ENCODE measurements at places on chromosomes 4 and X.

GRCh38 chr4:41887821-41888686 lies 47.2 kb upstream of the TMEM33 start:
- peak; percentile 81 for DNase-seq

DNA sequence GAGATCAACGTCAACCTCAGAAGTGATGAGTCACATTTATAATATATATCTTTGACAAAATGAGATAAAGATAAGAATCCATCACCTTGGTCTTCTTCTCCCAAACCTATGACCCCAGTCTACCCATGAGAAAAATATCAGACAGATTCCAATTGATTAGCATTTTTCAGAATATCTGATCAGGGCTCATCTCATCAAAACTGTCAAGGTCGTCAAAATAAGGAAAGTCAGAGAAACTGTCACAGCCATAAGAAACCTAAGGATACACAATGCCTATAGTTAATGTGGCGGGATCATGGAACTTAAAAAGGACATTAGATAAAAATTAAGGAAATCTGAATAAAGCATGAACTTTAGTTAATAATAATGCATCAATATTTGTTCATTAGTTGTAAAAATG lies 374.1 kb downstream of the FAT4 start:
- no peak for DNase-seq

DNA sequence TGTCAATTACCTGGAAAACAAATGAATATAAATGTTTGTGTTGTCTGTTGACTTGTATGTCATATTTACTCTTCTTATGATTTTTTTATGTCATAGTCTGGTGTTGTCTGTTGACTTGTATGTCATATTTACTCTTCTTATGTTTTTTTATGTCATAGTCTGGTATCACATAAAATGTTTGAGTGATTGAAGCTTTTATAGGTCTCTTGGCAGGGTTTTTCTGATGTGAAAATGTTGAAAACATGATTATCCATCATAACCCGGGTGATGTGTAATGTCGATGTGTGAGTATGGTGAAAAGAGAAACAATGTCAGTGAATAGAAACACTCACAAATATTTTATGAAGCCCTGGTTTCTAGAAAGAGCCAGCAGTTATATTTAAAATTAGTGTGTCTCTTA lies 335.7 kb downstream of the BMPR1B start:
- DNase-seq, result no peak

GRCh38 chrX:6667048-6667768 lies 132.3 kb upstream of the VCX3A start:
- peak; percentile 55 for DNase-seq

- no peak for DNase-seq
Measured at GRCh38 chr4:158817562-158818296, 48.9 kb downstream of the FNIP2 start.

DNA sequence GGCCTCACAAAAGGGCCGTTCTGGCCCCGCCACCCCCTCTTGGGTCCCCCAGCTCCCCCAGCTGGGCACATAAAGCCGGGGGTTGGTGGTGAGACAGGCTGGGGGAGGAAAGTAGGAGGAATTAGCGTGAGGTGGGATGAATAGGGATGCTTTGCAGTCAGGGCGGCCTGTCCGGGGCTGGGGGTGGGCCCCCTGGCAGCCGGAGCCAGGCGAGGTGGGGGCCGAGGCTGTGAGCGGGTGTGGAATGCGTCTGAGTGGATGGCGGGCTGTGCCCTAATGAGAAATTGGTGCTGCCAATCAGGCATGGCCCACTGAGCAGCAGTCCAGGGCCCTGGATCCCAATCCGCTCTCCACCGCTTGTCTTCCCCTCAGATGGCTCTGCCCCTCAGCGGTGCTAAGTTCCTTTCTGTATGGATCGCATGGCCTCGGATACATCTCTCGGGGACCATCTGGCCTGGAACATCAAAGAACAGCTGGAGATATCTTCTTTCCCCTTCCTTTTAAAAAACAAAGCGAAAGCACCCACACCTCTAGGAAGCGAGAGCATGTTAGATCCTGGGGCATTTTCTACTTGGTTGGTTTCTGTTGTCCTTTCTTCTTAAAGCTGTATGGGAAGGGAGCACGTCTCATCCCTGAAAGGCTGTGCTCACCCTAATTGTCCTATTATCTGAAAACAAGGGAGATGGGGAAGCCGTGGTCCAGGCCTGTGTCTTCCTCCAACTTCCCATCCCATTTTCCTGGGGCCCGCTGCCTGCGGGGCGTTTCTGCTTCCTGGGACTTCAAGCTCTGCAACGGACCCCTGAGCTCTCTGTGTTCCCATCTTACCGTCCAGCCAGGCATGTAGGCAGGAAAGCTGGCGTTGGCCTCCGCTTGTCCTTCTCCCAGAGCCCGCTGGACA lies 106.9 kb downstream of the SORCS2 start:
- no peak for DNase-seq

- no peak for DNase-seq
Measured at GRCh38 chr4:28879178-28879577, 1841.0 kb upstream of the PCDH7 start.

DNA sequence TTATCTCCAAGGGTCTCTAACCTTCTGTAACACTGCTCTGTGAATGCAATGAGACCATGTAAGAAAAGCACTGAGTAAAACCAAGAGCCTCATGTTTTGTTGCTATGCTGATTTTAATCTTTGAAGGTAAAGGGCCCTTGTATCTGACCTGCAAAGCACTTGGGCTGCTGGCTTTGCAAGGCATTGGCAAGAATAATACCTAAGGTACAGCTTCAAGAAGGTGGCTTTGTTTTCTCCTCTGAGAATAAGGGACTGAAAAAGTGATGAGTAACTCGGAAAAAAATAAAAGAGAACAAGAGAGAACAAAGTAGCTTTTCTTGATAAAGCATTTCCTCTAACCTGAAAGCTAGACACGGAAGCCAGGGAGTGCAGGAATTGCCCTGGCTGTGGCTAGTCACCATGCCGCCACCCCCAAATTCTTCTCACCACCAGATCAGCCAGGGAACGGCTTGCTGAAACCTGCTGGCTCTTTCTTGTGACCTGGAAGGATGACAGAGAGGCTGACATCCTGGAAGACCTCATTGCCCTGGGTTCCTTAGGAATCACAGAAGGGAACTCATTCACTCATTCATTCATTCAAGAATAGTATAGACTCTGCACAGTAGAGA lies 41.8 kb upstream of the HS3ST1 start:
- no peak for DNase-seq

GRCh38 chrX:120462370-120462769 lies 6.7 kb downstream of the LAMP2 start:
- no peak for DNase-seq

DNA sequence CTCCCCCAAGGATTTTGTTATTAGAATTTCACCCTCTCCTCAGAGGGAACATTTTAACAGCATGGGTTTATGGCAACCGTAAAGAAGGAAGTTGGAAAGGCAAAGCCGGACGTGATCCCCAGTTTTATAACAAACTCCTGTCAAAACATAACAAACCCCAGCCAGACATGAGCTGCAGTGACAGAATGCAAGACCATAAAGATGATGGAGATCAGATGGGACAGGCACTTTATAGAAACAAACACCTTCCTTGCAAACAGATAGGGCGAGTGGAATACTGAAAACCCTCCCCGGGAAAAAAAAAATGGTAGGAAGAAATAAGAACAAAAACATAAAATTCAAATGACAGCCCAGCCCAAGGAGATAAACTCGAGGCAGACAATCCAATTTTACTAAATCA lies 281.4 kb downstream of the LDB2 start:
- no peak for DNase-seq

DNA sequence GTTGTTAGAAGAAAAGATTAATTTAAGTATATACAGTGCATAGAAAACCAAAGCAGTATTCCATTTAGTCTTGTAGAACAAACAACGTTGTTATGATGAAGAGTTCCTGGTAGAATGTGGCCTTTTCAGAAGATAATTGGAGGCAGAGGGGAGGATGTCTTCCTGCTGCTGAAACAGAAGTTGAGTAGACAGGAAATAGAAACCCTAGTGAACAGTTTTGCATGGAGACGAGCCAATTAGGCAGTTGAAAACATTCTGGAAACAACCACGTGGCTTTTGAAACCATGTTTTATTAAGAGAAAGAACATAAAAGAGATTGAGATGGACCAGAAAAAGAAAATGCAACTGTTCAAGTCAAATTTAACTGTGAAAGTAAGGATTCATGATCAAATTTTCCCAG lies 325.2 kb downstream of the CAMK2D start:
- no peak for DNase-seq

DNA sequence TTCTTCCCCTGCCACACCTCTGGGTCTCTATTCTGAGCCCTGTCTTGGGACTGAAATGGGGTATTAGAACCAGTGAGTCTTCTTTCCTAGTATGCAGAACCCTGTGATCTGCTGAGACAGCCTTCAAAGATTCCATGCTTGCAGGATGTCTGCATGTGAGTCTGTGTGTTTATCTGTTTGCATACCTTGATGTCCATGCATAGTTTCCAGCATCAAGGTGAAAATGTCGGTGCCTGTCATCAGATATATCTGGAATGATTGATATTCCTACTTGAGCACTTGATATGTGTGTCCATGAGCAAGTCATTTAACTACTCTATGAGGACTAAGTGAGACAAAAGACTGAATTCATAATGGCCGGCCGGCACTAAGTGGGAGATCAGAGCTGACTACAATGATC lies 117.0 kb upstream of the HS3ST1 start:
- no peak for DNase-seq

GRCh38 chr4:184879271-184879670 lies 53.5 kb upstream of the ACSL1 start:
- DNase-seq, result no peak

DNA sequence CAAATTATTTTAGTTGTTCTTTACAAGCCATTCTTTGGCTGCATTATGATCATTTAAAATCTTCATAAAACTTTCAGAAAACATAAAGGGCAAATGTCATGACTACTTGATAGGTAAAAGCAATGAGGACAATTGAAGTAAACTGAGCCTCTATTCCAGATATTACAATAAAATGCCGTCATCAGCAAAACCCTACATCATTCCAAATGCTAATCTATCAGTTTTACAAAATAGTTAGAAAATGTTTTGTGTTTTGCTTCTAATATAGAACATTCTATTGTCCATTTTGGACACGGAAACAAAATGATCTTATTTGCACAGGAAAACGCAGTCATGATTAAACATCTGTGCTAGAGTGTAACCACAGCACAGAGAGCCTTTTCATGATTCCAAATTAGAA lies 1330.6 kb upstream of the ADGRL3 start:
- DNase-seq, result no peak

DNA sequence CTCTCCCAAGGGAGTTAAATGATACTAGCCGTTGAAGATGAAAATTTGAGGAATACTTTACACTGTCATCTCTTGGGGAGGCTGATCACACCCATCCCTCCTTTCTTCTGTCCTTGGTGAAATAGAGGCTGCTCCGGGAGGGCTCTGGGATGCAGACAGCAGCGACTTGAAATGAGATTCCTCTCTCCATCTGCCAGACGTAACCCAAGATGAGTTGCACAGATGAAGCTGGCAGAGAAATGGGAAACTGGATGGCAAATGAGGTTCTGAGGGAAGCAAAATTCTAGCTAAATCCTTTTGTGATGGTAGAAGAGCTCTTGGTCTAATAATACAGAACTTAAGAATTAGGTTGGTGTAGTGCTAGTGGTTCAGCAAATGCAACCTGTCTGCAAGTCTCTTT lies 201.4 kb downstream of the AASDH start:
- no peak for DNase-seq

- DNase-seq, result no peak
Measured at GRCh38 chrX:134649770-134650169, 8.5 kb downstream of the PLAC1 start.

DNA sequence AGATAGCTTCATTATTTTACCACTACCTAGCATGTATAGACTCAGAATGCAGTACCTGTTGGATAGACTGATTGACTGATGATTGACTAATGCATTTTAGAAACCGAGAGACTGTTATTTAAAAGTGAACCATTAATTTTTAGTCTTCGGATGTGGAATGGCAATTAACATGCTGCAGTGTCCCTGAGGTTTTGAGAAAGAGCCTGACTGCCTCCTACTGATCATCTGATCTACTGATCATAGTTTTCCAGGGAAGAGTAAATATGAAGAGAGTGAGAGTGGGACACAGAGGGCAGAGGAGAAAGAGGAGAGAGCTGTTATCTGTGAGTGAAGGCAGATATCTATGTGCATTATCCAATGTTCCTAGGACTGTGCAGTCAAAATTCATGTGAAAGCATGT lies 764.7 kb downstream of the TRIML1 start:
- DNase-seq, result no peak

DNA sequence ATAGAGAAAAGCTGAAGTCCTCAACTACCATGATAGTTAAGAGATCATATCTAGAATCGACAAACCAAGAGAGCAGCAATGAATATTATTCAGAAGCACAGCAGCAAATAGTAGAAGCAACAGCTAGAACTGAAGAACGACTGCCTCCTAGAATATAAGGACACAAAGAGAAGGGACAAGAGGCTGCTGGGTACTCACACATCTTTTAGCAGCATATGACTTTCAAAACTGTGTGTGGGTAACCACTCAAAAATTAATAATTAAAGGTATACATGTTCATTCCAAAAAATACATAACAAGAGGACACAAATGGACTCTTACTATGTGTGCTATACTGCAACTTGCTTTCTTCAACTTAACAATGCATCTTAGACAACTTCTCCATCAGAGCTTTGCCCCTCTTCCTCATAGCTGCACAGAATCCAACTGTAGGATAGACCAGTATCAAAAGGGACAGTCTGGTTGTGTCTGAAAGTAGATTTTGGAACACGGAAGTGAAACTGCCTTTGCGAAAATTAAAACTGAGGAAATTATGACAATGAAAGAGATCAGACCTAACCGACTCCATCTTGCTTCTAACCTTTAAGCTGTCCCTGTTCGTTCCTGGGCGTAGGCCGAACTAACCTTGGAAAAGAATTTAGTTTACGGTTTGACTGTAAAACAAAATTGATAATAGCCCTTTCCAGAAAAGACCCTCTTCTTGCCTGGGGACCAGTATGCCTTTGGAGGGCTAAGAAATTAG lies 125.7 kb downstream of the SH3KBP1 start:
- no peak for DNase-seq

GRCh38 chr4:161658676-161659075 lies 505.1 kb downstream of the FSTL5 start:
- DNase-seq, result no peak

DNA sequence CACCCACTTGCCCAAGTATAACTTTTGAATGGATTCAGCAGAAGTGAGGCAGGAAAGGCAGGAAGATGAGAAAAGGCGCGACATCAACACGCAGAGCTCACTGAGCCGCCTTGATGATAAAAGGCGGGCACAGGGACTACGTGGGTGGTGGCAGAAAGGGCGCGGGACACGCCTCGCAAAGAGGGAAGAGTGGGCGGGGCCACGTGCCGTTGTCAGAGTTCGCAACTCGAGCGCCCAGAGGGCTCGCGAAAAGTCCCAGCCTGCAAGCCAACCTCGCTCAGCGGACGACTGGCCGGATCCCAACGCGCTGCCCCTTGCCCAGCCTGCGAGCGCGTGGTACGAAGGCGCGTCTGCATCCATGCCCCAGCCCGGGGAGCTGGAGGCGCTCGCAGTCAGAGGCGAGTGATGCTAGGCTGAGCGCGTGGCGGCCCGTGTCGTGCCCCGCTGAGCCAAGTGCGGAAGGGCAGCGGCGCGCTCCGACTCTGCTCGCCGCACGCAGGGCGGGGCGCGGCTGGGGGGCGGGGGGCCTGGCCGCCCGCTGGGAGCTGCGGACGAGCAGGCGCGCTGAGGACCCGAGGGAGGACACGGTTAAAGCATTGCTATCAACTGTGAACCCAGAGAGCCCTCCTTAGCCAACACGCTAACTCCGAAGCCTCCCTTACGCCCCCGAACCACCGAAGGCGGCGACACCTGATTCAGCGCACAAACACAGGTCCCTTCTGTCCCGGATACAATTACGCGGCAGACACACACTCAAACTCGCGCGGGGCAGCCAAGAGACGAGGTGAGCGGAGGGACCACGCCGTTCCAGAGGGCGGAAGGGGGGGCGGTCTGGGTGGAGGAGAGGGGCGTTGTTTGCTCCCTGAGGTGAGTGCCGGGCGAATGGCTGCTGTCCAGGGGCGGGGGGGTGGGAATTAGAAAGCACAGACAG lies at the start of gene UGT8:
Gene UGT8, plus strand, starts transcription at position 617 of the 931 bp plus-strand sequence. CDS start 24,074 bp downstream, outside the sequence.
- DNase-seq, result no peak
